ENCODE measurements at places on chromosomes 7 and 10.

DNA sequence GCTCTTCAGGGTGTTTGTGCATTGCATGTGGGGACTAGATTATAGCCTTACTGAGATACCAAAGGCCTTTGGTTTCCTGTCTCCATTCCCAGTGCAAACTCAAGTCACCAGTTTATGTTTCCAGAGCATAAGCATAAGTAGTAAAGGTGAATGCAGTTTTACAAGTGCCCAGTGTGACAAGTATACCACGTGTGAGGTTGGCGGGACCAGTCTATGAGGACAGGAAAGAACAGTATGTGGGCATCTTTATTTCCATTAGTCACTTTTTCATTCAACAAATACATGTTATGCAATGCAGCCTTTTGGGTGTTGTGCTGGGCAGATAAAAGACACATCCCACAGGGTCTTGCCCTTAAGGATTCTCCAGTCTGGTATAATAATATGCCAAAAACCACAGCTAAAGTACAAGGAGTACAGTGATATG lies 146.5 kb downstream of the ARID5B start:
- no peak for DNase-seq

GRCh38 chr7:83524277-83525075 lies 124.5 kb downstream of the SEMA3E start:
- DNase-seq: no peak

- no peak for DNase-seq
Observed at GRCh38 chr10:121572859-121573537, 25.2 kb downstream of the FGFR2 start.

GRCh38 chr7:102169651-102170392 lies 116.8 kb upstream of the SH2B2 start:
- no peak for DNase-seq

GRCh38 chr7:81527651-81528050 lies 242.2 kb downstream of the HGF start:
- DNase-seq: no peak

- no peak for DNase-seq
Observed at GRCh38 chr10:52959810-52960209, 187.2 kb upstream of the MBL2 start.

GRCh38 chr10:130464426-130464825 lies 328.2 kb downstream of the GLRX3 start:
- no peak for DNase-seq

DNA sequence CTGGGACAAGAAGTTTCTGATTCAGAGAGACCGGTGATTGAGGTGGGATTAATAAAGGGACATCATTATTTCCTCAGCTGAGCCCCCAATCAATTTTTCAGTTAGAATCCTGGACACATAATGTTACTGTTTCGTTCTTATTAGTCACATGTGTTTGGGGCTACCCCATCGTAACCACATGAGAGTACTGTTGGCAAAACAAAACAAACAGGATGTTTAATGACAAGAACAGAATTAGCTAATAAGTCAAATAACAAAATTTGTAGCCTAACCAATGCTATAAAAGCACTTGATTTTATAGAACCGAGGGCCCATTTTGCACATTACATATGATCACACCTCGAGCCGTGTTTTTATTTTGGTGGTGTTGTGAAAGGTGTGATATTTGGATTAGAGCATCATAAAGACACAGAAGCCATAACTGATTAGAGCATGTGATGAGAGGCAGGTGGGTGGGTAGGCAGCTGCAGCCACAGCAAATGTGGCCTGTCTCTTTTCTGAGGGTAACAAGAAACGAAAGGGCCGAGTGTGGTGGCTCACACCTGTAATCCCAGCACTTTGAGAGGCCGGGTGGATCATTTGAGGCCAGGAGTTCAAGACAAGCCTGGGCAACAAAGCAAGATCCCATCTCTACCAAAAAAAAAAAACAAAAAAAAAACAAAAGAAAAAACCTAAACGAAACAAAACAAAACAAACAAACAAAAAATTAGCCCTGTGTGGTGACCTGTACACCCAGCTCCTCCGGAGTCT lies 1.8 kb upstream of the VWC2 start:
- DNase-seq: no peak
